ENCODE measurements at places on chromosomes 4 and X. TPM values are rescaled to one million over a fixed set of nuclear protein-coding genes. Genes with fewer than 3 reads are reported as not detected.

MAGEB17 gene
- total RNA-seq: not detected

STATH gene
- total RNA-seq: not detected

NOX1 gene
- total RNA-seq: not detected

AMMECR1 gene
- total RNA-seq: 4.2 TPM

MAGEA11 gene
- not detected for total RNA-seq

CDX4 gene
- not detected for total RNA-seq

DCAF12L2 gene
- total RNA-seq: not detected

WAS gene
- total RNA-seq: not detected

IGFBP7 gene
- 1,922 TPM for total RNA-seq

CCSER1 gene
- 1.1 TPM for total RNA-seq

COL25A1 gene
- total RNA-seq: 0.16 TPM

PCDH7 gene
- under 0.01 TPM for total RNA-seq

SLC2A9 gene
- 1.3 TPM for total RNA-seq

SPANXN3 gene
- total RNA-seq: not detected

STBD1 gene
- total RNA-seq: 0.82 TPM

PASD1 gene
- total RNA-seq: not detected

ARMCX2 gene
- total RNA-seq: 66.4 TPM

GAGE2A gene
- not detected for total RNA-seq

PNCK gene
- total RNA-seq: not detected

SOWAHB gene
- total RNA-seq: not detected

ATP1B4 gene
- total RNA-seq: not detected

BEX2 gene
- total RNA-seq: 1.3 TPM

RAB33A gene
- total RNA-seq: 0.19 TPM

EFNB1 gene
- total RNA-seq: 48.8 TPM

ADH6 gene
- not detected for total RNA-seq

MTNR1A gene
- under 0.01 TPM for total RNA-seq

PLAC8 gene
- 0.19 TPM for total RNA-seq

UTP3 gene
- 27.6 TPM for total RNA-seq

MMRN1 gene
- 190 TPM for total RNA-seq

FHIP1A gene
- total RNA-seq: 0.13 TPM

HNRNPD gene
- total RNA-seq: 35.3 TPM

PNMA6F gene
- not detected for total RNA-seq

PPARGC1A gene
- 1.0 TPM for total RNA-seq

GAGE13 gene
- not detected for total RNA-seq

ZNF185 gene
- 5.3 TPM for total RNA-seq

OTC gene
- total RNA-seq: 0.69 TPM

SLC4A4 gene
- under 0.01 TPM for total RNA-seq

OPHN1 gene
- total RNA-seq: 6.8 TPM

CLNK gene
- not detected for total RNA-seq

UFSP2 gene
- total RNA-seq: 33.7 TPM

BEND4 gene
- 0.38 TPM for total RNA-seq

TRAPPC2 gene
- total RNA-seq: 10.3 TPM

NWD2 gene
- not detected for total RNA-seq

FAM9C gene
- not detected for total RNA-seq

GIMD1 gene
- total RNA-seq: not detected

GUCY1B1 gene
- 6.9 TPM for total RNA-seq

PLP1 gene
- total RNA-seq: not detected

UGT2B10 gene
- not detected for total RNA-seq

GPC3 gene
- not detected for total RNA-seq

PFKFB1 gene
- not detected for total RNA-seq

SETD7 gene
- 72.3 TPM for total RNA-seq

IGSF1 gene
- total RNA-seq: not detected

ABCD1 gene
- 7.0 TPM for total RNA-seq

ART3 gene
- not detected for total RNA-seq

PHOX2B gene
- not detected for total RNA-seq

RAB39B gene
- total RNA-seq: under 0.01 TPM

CENPVL2 gene
- not detected for total RNA-seq

EFHC2 gene
- total RNA-seq: under 0.01 TPM

PGAM4 gene
- not detected for total RNA-seq

Measured in bladder microvascular endothelial cell (primary cell).